Naive B cell (primary cell): ENCODE measurements at places on chromosomes 11 and 22. TPM values are rescaled to one million over a fixed set of nuclear protein-coding genes. Genes with fewer than 3 reads are reported as not detected.

Gene SOX6
- polyA plus RNA-seq, result not detected

Gene TMPRSS5
- polyA plus RNA-seq, result not detected

Gene TRIM49C
- not detected for polyA plus RNA-seq

Gene LYVE1
- not detected for polyA plus RNA-seq
